ENCODE measurements at places on chromosomes 4 and X. TPM values are rescaled to one million over a fixed set of nuclear protein-coding genes. Genes with fewer than 3 reads are reported as not detected.
A peak's percentile ranks its signal among the peaks of the same experiment; 100 is the strongest.

GRCh38 chrX:13868591-13868990, 51.7 kb upstream of the GPM6B start:
- no peak for DNase-seq

MTNR1A gene
- total RNA-seq = not detected

DNA sequence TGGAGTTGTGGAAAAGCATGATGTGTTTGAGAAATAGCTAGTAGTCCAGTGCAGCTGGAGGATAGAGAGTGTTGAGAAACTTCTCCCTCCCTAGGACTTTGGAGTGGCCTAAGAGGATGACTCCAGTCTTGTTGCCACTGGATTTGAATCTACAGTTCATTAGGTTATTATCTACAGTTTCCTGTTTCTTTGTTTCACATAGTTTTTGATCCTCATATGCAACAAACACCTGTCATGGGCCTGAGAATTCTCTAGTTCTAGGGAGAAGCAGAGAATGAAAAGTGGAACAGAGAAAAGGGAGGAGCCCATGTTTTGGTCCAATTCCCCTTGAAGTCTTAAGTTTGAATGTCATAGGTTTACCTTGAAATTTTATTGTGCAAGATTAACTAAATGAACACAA, 73.6 kb upstream of the TBC1D9 start:
- no peak for DNase-seq

DNA sequence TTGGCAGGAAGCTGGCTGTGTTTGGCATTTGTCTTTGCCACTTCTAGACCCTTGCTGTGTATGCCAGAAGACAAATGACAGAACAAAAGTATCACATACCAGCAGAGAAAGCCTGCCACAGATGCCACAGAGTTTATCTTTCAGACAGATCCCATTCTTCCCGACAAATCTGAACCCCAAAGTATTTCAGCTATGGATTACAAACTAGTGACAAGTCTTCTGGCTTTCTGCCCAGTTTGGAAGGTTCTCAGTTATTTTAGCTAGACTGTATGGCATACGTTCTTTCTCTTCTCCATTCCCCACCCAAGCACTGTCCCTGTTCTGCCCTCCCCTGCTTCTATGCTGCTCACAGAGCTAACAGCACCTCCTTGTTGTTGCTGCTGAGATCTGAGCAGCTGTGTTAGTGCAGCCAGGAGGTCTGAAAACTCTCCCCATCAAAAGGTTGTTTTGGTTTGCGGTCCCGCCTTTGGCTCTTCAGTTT, 236.7 kb downstream of the FRAS1 start:
- peak; percentile 67 for DNase-seq

DNA sequence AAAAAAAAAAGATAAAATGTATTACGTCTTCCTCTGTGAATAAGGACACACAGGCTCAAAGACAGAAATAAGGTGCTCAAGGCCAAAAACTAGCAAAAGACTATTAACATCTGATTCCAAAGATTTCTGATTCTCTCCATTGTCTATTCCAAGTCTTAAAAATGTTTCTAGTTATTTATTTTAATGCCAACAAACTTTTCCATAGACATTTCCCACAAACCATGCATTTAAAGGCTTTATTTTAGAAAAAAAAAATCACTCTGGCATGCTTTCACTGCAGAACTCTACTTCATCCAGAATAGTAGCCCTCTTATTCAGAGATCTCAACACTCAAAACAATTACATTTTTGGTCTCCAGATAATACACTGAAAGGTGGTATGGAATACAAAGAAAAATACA, 545.0 kb upstream of the TENM3 start:
- no peak for DNase-seq

- DNase-seq = no peak
Measured at GRCh38 chr4:137266511-137266910, 265.8 kb downstream of the PCDH18 start.

DNA sequence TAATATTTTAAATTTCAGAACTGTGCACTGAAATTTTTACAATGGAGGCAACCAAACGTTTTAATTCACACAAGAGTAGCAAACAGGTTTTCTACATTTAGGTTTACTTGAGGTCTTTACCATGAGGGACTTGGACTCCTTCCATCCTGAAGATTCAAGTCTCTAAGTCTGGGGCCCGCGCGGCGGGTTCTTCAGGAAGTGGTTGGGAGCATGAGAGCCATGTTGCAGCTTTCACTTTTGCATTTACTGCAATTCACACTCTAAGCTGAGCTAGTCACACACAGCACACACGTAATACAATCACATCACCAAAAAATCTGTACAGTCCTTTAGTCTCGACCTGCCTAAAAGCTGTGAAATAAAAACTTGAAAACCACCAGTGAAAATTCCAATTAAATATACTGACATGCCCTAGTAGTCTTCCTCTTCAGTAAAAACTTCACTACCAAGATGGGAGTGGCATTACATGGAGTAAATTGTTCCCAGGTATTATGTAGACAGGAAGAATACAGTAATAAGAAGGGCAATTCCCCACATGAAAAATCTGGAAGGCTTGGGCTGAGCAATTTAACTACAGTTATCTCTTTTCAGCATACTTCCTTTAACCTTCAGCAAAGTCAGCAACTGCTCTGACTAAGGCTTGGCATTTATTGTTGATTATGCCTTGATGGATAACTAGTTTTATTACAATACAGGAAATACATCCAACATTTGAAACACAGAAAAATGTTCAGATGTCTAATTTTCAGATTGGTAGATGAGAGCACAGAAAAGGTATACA, 571.1 kb upstream of the DIPK2B start:
- DNase-seq = peak; percentile 19

All from PC-9 (cell line).